ENCODE measurements at places on chromosomes 4 and X.

DNA sequence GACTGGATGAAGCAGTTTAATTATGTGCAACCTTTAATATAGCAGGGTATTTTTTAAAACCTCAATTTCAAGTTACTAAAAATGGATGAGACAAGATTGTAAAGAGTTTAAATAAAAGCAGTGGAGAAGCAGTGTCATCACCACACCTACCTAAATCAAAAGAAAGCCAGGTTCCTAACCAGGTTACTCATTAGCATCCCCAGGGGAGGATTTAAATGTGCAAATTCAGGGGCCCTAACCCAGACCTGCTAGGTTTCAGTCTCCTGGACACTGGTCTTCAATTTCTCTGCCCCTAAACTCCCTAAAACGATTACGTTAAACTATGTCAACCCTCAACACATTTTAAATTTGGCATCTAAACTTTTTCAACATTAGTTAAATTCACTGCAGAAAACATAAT lies 116.9 kb upstream of the KLF3 start:
- no peak for DNase-seq

- no peak for DNase-seq
Observed at GRCh38 chrX:50680990-50681389, 133.0 kb downstream of the SHROOM4 start.

- DNase-seq: no peak
Observed at GRCh38 chrX:150623583-150623982, 55.2 kb downstream of the MTM1 start.

GRCh38 chr4:56648021-56648823 lies 32.9 kb downstream of the HOPX start:
- no peak for DNase-seq

GRCh38 chrX:118633530-118633929 lies 93.9 kb upstream of the IL13RA1 start:
- no peak for DNase-seq

GRCh38 chr4:32778025-32778424 lies 2057.9 kb downstream of the PCDH7 start:
- no peak for DNase-seq

GRCh38 chr4:95371476-95372224 lies 177.1 kb downstream of the UNC5C start:
- no peak for DNase-seq

- DNase-seq: no peak
Observed at GRCh38 chrX:145405012-145405411, 157.7 kb downstream of the SPANXN1 start.

DNA sequence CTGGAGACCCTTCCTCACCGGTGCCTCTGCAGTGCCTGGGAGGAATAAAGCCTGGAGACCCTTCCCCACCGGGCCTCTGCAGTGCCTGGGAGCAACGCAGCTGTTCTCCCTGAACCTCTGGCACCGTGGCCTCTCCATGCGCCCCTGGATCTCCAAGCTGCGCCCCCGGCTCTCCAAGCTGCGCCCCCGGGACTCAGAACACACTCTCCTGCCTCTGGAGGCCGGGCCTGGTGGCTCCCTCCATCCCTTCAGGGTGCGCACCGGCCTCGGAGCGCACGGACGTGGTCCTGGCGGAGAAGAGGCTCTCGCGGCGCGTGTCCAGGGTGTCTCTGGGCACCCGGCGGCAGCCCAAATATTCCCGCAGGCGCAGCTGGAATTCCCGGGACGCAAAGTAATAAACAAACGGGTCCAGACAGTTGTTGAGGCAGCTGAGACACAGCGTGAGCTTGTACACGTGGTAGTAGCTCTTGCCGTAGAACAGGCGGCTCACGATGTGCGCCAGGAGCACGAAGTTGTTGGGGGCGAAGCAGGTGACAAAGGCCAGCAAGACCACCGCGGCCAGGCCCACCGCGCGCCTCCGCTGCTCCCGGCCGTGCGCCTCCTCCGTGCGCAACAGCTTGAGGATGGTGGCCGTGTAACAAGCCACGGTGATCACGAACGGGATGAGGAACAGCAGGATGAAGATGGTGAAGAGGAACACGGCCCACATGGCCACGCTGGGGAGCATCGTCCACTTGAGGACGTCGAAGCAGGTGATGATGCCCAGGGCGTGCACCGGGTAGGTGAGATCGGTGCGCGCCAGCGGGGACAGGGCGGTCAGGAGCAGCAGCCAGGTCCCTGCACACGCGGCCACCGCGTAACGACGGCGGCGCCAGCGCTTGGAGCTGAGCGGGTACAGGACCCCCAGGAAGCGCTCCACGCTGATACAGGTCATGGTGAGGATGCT lies 12.8 kb upstream of the ASMTL start:
- DNase-seq: no peak

DNA sequence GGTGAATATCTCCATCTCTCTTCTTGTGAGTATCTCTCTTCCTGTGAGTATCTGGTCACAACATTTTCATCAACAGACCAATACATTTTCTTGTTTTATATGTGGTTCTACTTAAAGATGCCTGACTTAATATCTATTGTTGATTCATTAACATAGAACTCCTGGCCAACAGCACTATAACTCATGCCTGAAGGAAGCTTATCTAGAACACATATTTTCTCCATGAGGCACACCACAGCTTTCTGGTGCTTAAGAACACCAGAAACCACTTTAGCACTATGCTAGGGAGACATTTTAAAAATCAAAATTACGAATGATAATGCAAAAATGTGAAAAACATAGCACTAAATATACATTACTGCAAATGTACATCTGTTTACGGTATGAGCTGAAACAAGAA lies 190.4 kb downstream of the GABRB1 start:
- no peak for DNase-seq

DNA sequence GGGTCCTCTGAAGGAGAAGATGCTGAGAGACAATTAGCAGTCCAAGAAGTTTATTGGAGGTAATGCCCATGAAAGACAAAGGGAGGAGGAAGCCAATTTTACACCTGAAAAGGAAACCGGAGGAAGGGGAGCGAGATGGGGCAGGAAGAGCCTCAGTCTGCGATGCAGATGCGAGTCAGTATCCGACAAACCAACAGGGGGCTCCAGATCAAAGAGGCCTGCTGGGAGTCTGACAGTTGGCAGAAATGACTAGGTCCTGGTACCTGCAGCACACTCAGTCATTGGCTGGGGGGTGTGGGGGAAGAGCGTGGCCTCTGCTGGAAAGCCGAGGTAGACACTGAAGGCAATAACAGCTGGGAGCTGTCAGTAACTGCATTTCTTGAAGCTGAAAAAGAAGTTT lies 231.1 kb upstream of the CENPE start:
- no peak for DNase-seq

GRCh38 chr4:21656832-21657231 lies 291.7 kb downstream of the KCNIP4 start:
- DNase-seq: no peak

GRCh38 chr4:103499094-103499493 lies 220.7 kb downstream of the TACR3 start:
- DNase-seq: no peak

GRCh38 chr4:3874525-3875110 lies 108.4 kb downstream of the ADRA2C start:
- peak; percentile 30 for DNase-seq

GRCh38 chr4:48585401-48585800 lies 95.3 kb downstream of the ZAR1 start:
- DNase-seq: no peak

GRCh38 chr4:37549041-37549440 lies 137.1 kb downstream of the RELL1 start:
- no peak for DNase-seq

All from right lobe of liver (tissue), 6 donors.